ENCODE measurements at places on chromosomes 11 and 22.

DNA sequence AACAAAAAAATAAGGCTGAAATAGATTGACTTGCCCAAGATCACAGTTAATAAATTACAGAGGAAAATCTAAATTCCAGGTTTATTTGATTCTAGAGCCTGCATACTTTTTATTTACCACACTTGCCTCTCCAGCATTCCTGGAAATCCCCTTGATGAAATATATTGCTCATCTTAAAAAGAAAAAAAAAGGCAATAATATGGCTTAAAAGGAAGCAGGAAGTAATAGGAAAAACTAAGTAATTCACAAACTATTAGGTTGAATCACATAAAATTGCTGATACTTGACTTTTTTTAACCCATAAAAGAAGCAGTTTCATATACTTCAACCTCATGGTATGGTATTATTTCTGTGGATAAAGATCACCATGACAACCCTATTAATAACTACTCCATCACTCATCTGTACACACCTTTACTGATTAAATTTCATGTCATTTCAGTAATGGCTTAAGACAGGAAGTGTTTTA is 52.9 kb downstream of the COPB1 start:
- DNase-seq = no peak

DNA sequence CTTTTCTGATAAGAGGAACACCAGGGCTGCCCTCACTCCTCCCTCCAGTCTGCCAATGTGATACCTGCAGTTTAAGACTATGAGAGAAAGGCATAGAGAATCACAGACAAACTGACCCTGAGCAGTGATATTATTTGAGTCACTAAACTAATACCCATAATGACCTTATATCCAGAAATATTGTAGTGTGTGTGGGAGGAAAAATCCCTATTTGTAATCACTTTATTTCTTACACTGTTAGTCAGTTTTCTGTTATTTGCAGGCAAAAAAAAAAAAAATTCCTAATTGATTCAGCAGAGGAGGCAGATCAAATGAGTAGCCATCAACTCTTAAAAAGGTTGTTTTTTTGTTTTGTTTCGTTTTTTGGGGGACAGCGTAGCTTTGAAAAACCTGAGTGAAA is 82.5 kb downstream of the MAML2 start:
- DNase-seq = no peak

- DNase-seq = no peak
Measured at GRCh38 chr11:76910620-76911414, 50.1 kb downstream of the ACER3 start.

GRCh38 chr22:49372111-49372529 is 455.6 kb downstream of the BRD1 start:
- DNase-seq = no peak

DNA sequence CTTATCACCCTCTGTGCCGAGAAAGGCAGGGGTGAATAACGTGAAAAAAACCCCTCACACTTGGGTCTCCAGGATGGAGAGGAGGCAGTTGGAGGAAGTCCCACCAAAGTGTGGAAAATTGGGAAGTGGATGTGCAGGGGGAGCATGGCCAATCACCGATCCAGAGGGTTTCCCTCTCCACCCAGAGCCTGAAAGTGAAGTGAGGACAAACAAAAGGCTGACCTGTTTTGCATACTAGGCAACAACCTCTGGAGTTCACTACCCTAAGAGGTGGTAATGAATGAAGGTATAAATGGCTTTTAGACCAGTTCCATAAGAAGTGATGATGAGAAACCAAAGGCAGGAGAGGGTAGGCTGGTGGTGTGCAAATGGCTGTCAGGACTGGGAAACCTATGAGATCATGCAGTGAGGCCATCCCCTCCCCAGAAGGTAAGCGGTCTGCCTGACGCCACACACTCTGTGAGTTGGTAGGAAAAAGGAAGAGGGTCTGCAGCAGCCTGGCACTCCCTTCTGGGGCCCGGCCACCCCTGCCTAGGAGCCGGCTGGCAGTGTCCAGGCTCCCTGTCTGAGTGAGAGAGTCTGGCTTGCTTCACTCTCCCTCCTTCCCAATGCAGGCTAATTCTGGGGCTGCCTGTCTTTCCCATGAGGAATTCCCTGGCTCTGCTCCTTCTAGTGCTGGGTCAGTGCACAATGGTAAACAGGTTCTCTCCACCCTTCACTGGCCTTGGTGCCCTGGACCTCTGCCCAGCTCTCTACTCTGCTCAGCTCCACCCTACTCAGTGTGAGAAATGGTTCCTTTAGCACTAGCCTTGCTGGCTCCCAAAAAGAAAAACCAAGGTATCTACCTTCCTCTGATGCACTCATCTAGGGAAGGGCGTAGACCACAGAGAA is 15.6 kb downstream of the TBC1D10A start:
- no peak for DNase-seq

DNA sequence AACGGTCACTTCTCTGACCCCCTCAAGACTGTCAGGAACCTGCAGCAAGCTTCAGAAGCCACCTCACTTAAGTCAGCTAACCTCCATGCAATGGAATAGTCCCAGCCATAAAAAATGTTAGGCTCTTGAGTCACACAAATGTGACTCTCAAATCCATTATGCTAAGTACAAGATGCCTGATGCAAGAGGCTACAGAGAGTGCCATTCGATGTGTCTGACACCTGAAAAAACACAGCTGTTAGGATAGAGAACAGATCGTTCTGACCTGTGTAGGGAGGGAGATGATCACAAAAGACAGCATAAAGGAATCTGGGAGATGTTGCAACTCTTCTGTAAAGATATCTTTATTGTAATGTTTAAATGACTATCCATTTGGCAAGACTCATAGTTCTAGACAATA is 712.4 kb downstream of the TBC1D22A start:
- no peak for DNase-seq

DNA sequence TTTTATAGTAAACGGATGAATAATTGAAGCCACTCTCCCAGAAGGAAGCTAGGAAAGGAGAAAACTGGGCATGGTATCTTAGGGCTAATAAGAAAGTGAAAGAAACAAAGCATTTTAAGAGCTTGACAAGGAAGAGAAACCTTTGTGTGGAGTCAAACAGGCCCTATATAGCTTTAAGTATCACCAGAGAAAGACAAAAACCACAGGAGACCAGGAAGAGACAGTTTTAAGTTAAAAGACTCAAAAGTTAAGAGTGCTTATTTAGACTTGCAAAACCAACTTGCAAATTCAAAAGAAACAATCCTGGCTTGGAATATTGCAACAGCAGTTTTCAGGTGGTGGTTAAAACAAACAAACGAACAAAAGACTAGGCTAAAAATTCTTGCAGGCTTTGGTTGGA is 3.4 kb downstream of the PAK1 start:
- no peak for DNase-seq

DNA sequence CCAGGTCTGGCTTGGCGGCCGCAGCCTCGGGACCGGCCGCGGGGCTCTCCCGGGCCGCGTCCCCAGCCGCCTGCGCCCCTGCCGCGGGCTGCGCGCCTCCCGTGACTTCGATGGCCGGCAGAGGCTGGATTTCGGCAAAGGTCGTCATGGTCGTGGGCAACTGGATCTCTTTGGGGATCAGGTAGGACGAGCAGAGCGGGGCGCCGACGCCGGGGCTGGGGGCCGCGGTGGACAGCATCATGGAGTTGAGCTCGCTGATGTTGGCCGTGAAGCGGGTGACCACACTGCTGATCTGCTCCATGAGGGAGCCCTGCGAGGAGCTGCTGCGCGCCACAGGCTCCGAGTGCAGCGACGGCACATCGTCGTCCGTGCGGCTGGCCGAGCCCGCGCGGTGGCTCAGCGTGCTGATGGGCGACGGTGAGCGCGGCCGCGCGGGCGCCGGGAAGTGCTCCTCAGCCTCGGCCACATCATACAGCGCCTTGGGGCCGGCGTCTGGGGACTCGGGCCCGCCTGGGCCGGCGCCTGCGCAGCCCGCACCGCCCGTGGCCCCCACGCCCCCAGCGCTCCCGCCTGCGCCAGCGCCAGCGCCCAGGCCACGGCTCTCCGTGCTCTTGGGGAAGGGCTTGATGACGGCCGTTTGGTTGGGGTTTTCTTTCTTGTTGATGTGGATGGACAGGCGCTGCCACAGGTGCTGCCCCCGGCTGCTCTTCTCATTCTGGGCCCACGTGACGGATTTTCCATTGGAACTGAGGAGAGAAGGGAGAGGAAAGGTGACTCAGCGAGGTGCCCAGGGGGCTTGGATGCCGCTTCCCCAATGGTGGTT is 171.4 kb upstream of the CTSC start:
- DNase-seq = peak; percentile 37

DNA sequence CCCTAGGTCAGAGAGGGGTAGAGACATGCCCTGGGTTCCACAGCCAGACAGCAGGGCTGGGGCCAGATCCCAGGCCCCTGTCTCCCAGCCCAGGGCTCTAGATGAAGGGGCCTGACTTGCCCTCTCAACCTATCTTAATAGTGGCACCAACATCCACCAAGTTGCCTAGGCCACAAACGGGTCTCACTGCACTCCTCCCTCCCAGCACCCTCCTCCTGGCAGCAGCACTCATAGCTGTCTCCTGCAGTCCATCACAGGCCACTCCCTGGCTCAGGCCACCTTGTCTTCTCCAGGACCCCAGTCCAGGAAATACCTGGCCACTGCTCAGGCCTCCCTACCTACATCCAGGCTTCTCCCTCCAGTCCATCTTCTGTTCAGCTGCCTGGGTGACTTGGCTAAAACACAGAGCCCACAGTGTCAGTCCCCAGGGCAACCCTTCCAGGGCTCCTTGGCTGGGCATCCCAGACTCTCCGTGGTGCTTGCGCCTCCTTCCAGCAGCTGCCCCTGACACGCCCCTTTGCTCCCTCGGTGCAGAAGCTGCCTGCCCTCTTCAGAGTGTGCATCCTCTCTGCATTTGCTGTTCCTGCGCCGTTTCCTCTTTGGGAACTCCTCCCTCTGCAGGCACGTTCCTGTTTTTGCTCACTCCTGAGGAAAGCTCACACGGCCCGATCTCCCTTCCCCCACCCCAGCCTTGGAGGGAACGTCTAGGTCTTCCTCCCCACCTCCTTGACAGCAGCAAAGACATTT is 40.5 kb downstream of the LRRC32 start:
- peak; percentile 35 for DNase-seq

- no peak for DNase-seq
Measured at GRCh38 chr11:96309016-96309642, 33.9 kb downstream of the MAML2 start.

GRCh38 chr11:111454561-111455192 is 57.5 kb downstream of the BTG4 start:
- DNase-seq = peak; percentile 87
